ENCODE measurements at places on chromosomes 13 and 19. TPM values are rescaled to one million over a fixed set of nuclear protein-coding genes. Genes with fewer than 3 reads are reported as not detected.

- DNase-seq = no peak
Observed at GRCh38 chr19:38921420-38922274, 8.9 kb downstream of the SARS2 start.

GRCh38 chr19:19407633-19407930 is 2.1 kb downstream of the GATAD2A start:
- DNase-seq = no peak

- no peak for DNase-seq
Observed at GRCh38 chr13:112715715-112716460, 26.1 kb downstream of the ATP11A start.

DNA sequence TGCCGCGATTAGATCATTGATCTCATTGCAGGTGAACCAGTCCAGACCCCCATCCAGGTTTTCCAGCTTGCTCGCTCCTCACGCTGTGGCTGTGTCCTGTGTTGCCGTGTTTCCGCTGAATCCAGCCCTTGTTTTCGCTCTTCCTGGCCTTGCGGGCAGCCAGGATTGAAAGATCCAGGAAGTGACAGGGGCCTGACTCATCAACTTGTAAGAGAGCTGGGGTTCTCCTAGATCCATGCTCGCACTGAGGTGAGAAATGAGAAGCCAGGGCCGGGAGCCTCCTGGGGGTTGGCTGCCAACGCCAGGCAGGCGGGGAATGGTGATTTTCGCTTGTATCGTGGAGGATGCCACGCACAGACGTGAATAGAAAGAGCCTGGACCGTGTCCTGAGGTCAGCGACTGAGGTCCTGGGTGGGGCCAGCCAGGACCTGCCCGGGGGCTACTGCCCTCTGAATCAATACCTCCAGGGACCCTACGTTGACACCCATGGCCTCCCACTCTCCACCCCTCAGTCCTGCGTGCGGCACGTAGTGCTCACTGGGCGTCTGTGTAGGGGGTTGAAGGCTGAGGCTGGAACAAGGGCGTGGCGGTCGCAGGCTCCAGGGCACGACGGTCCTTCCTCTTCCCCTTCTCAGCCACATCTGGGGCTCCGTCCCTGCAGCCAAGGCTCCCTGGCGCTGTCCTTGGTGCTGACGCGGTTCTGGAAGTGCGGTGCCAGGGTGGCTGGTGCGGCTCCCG is 7.3 kb upstream of the PTPRH start:
- DNase-seq = peak; percentile 81

GRCh38 chr19:48444936-48445200 is 915 bp upstream of the GRWD1 start:
- no peak for DNase-seq

GRCh38 chr19:7115721-7116120 is 46.2 kb downstream of the ZNF557 start:
- no peak for DNase-seq

DNA sequence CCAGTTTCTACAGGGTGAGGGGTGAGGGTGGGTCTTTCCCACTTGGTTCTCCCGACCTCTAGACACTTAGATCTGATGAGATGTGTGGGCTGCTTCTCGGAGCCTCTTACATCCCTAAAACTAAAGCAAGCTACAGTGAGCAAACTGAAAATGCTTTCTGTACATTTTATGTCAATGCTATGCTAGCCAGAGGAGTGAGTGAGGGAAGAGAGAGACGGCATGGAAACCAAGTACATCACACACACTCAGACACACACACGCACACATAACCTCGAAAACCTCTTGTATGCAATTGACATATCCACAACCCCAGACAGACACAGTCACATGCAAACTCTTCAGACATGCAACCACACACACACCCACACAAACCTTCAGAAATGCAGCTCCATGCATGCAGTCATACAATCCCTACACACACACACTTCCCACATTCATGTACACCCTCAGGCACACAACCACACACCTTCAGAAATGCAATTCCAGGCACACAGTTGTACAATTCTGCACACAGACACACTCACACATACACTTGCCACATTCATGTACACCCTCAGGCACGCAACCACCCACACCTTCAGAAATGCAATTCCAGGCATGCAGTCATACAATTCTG is 1.4 kb downstream of the SLC1A6 start:
- no peak for DNase-seq

GRCh38 chr19:49338023-49338677 is 2.9 kb downstream of the CD37 start:
- no peak for DNase-seq

- no peak for DNase-seq
Observed at GRCh38 chr19:45762870-45763631, 6.0 kb downstream of the SIX5 start.

DNA sequence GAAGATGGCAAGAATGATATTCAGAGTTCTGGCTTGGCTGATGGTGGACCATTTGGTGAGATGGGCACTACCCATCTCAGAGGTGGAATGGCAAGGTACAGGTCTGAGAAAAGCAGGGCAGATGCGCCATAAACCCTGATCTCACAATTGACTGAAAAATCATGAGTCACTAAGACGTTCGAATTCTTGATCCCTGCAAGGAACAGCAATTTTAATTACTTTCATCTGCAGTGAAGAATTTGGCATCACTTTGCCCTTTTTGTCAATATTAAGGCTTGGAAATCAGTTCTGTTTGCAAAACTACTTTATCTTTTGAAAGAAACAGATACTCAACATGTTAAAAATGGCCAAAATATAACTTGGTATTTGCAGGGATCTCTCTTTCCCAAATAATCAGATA is 38.1 kb downstream of the HTR2A start:
- DNase-seq = no peak

DNA sequence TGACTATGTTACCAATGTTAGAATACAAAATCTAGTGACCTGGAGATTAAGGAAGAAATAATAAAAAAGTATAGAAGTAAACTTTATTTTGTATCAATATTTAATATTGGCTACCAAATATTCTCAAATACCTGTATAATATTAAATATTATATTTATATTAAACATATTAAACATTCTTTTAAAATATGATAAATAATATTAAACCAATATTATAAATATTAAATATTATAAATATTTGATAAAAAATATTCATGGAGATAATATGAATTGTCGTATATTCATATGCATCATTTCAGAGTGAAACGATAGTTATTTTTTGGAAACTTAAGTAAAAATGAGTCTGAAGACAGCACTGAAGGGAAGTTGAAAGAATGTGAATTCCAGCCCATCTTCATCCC is 571.2 kb upstream of the KLF12 start:
- no peak for DNase-seq

DNA sequence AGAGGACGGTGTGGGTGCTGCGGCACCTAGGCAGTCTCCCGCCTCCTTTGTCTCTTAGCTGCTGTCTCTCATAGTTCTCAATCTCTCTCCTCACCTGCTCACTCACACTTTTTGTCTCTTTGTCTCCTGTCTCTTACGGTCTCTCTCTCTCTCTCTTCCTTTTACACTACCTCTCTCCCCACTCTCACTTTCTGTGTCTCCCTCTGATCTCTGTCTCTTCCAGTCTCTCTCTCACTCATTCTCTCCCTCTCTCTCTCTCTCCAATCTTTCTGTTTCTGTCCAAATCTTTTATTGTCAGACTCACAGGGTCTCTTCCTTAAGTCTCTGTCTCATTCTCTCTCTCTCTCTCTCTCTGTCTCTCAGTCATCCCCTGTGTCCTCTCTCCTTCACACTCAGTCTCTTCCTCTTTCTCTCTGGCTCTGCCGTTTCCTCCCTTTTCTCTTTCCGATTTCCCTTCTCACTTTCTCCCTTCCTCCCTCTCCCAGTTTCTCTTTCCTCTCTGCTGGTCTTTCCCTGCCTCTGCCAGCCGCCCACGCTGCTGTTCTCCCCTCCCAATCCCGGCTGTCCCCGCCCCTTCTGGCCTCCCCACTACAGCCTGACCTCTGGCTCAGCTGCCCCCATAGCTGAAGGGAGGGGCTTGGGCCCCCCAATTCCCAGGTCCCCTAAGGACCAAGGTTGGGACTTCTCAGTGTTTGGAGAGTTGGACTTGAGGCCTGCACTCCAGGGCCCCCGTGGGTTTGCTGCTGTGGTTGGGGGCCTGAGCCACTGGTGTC is at the start of gene PLEKHA4:
Gene PLEKHA4, minus strand, starts transcription at position 504 of the 773 bp plus-strand sequence. CDS start 997 bp downstream, outside the sequence.
- no peak for DNase-seq

Gene TRAPPC2B
- 17.8 TPM for polyA plus RNA-seq

Gene ZNF611
- 14.8 TPM for polyA plus RNA-seq

Gene OR7C1
- polyA plus RNA-seq = 0.12 TPM

Gene PSG11
- not detected for polyA plus RNA-seq

Gene APOC1
- 11.7 TPM for polyA plus RNA-seq
